Heart left ventricle (tissue), 16 donors: ENCODE measurements at places on chromosomes 12 and 14. TPM values are rescaled to one million over a fixed set of nuclear protein-coding genes. Genes with fewer than 3 reads are reported as not detected.

- no peaks in the 10 kb centered on the region for H3K27me3 ChIP-seq
- no peaks in the 10 kb centered on the region for H3K36me3 ChIP-seq
- H3K4me1 ChIP-seq, result no peaks in the 10 kb centered on the region
Measured at GRCh38 chr12:39813776-39814175, 194.2 kb upstream of the ABCD2 start.

GRCh38 chr12:44436756-44437155 is 439.4 kb downstream of the NELL2 start:
- H3K27ac ChIP-seq, result no peak overlapping the region
- no peaks in the 10 kb centered on the region for H3K36me3 ChIP-seq
- DNase-seq, result no peak
- H3K27me3 ChIP-seq, result no peaks in the 10 kb centered on the region
- H3K4me3 ChIP-seq, result no peak overlapping the region

DNA sequence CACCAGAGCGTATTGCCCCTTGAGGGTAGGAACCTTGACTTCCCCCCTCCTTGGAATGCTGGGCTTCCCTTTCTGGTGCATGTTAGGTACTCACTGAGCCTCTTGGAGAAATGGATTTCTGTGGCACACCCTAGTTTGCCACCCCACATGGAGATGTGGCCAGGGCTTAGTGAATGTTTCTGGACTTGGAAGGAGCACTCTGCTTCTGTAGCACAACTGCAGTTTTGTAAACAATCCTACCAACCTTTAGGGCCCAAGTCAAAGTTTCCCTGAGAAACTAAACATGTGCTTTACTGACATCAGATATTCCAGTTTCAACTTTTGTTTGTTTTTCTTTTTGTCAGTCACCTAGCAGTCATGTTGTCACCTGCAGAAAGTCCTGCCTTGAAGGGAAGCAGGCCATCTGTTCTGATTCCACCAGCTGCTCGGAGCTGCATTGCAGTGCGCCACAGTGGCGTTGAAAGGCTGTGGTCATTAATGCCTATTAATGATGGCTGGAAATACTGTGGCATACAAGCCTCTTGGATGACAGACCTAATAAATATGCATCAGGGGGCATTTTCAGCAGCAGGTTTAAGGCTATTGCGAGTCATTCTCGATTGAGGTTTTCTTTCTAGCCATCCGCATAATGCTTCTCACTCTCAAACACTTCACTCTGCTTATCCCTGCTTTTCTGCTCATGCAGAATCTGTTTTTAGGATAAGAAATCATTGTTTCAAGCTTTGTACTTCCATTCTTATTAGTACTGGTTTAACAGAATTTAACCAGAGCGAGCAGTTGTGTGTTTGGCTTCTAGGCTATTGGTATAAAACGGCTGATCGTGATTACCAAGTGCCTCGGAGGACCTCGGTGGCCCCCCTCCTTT is 7.8 kb downstream of the PELI2 start:
- H3K4me1 ChIP-seq, result peaks cover 35% of the 10 kb centered on the region
- H3K27ac ChIP-seq, result no peak overlapping the region
- H3K4me3 ChIP-seq, result no peak overlapping the region

DNA sequence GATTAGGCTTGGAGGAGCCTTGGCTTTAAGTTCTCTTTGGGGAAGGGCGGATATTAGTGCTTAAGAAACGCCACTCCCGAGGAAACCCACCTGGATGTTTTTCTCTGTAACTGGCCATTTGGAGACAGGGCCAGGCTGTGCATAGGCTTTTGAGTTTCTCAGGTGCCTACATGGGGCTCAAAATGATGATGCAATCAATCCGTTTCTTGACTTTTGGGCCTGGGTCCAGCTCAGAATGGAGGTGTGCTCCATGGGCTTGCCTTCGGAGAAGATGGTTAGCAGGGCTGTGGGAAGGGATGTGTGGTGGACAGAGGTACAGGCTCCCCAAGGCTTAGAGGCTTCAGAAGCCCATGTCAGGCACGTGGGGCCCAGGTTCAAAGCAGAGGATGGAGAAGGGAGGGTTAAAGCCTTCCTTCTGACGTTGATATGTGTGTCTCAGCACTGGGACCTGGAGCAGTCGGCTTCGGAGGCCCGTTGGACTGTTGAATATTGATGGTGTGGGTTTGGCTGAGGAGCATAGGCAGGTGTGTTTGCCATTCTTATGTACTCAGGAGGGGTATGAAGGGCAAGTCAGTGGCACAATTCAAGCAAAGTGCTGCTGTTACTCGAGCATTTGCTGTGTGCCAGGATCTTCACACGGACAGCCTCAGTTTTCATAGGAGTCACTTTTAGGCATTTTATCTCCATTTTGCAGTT is 82.8 kb downstream of the SLC25A47 start:
- H3K4me1 ChIP-seq, result no peaks in the 10 kb centered on the region
- H3K27me3 ChIP-seq, result no peaks in the 10 kb centered on the region
- H3K4me3 ChIP-seq, result no peak overlapping the region
- no peak overlapping the region for H3K27ac ChIP-seq
- DNase-seq, result no peak

Gene COX8C
- polyA plus RNA-seq, result not detected

DNA sequence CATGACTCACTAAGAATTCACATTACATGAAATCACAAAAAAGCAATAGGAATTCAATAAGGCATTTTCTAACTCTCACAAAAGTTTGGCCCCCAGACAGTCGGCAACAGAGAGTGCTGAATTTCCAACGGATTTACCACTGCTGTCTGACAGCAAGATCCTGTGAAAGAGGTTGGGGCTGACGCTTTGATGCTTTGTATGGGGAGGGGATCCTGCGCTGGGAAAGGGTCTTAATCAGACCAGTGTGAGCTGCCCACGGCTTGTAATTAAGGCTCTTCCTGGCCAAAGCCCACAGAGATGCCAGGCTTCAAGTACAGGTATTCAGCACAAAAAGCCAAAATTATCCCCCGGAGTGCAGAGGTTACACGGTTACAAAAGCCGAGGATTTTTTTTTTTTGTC is 66.8 kb upstream of the TMCC3 start:
- H3K4me3 ChIP-seq, result no peak overlapping the region
- DNase-seq, result no peak
- H3K27me3 ChIP-seq, result no peaks in the 10 kb centered on the region
- H3K36me3 ChIP-seq, result no peaks in the 10 kb centered on the region

Gene TOMM20L
- polyA plus RNA-seq, result not detected

Gene RHNO1
- 6.4 TPM for polyA plus RNA-seq

Gene WIF1
- polyA plus RNA-seq, result not detected

Gene SYT1
- polyA plus RNA-seq, result not detected

DNA sequence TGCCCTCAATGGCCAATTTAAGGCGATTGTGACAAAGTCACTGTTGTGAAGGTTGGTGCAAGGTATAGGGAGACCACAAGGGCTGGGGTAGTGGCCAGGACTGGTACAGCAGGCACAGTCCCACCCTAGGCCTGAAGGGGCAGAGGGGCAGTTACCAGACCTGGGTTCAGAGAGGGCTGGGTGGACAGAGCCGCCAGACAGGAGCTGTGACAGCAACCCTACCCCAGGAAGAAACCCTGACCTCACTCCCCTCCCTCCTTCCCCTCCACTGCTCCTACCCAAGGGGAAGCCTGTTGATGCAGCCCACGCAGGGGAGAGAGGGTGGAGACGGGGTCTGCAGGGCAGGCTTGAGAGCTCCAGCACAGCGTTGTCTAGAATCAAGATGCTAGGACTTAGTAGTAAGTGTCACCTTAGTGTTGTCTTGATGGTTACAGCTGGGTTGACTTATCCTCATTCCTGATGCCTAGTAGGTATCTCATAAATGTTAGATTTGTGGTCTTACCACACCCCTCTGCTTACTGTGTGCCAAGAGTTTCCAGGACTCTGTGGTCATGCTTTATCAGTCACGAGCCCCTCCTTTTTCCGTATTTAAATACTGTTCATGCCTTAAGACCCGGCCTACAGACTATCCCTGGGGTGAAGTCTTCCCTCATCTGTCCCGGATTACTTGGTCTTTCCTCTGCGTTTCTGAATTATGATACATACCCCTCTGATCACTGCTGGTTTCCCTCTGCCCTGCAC is 14.4 kb downstream of the EML1 start:
- peaks cover 50% of the 10 kb centered on the region for H3K4me1 ChIP-seq
- H3K36me3 ChIP-seq, result no peaks in the 10 kb centered on the region
- no peak overlapping the region for H3K4me3 ChIP-seq

DNA sequence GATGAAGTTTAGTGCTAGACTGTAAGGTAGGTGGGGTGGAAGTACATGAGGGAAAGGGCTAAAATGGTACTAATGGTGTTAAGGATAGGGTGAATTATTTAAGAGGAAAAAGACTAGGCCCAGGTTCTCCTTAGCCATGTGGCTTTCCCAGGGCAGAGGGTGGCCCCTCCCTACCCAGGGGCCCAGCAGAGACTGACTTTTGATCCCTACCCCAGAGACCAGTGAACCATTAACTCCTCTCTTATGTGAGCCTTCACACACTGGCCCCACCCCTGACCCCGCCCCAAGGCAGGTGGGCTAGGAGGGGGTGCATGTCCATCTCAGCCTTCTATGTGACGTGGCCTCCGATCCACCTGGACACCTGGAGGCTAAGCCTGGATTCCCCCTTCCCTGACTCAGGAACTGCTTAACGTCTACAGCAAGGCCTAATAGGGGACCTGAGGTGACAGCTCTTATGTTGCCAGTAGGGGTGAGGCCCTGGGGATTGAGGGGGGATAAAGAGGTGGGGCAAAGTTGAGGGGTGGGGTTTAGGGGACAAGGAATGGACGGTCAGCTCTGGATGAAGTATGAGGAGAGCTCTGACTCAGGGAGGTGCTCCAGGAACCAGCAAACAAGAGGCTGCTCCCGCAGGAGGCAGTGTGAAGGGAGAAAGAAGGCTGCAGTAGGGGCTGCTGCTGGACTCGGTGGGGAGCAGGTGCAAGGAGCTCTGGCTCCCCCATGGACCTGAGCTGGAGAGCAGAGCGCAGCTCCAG is 757 bp downstream of the SLC39A5 start:
- H3K4me3 ChIP-seq, result no peak overlapping the region
- DNase-seq, result peak; percentile 45

Gene CFAP73
- 0.04 TPM for polyA plus RNA-seq

DNA sequence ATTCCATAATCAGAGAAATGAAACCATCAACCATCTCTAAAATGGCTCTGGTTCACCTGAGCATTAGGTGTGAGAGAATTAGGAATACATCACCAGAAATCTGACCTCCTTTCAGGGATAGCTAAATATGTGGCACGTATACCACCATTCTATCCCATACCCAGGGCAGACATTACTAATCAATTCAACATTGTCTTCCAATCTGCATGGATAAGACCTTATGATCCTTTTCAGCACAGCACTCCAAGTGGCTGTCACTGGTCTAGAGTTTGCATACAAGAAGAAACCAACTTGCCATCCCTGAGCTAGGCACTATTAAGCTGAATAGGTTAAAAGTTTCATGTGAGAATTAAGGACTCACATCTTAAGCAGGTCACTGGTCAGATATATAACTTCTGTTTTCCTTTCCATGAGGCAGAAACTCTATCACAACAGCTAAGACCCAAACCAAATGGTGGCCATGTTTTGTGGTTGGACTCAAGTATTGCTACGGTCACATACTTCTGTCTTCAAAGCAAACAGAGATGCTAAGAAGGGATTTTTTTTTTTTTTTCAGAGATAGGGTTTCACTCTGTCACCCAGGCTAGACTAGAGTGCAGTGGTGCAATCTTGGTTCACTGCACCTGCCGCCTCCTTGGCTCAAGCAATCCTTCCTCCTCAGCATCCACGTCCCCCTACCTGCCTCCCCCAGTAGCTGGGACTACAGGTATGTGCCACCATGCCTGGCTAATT is 249.0 kb downstream of the DPF3 start:
- no peaks in the 10 kb centered on the region for H3K36me3 ChIP-seq
- peaks cover 11% of the 10 kb centered on the region for H3K4me1 ChIP-seq
- H3K4me3 ChIP-seq, result no peak overlapping the region
- H3K27me3 ChIP-seq, result no peaks in the 10 kb centered on the region
- no peak for DNase-seq

Gene PLCZ1
- polyA plus RNA-seq, result 0.42 TPM

Gene E2F7
- polyA plus RNA-seq, result 0.11 TPM

- H3K36me3 ChIP-seq, result no peaks in the 10 kb centered on the region
- DNase-seq, result no peak
- H3K4me1 ChIP-seq, result peaks cover 4% of the 10 kb centered on the region
- H3K4me3 ChIP-seq, result peak overlapping the region; percentile 81
- H3K27ac ChIP-seq, result no peak overlapping the region
- H3K27me3 ChIP-seq, result no peaks in the 10 kb centered on the region
Measured at GRCh38 chr14:53218161-53218560, 65.0 kb upstream of the DDHD1 start.

Gene SLC4A8
- 0.07 TPM for polyA plus RNA-seq

Gene FOXM1
- 0.36 TPM for polyA plus RNA-seq

GRCh38 chr12:125079648-125080645 is 14.7 kb downstream of the AACS start:
- peaks cover 29% of the 10 kb centered on the region for H3K36me3 ChIP-seq
- DNase-seq, result peak; percentile 58
- no peaks in the 10 kb centered on the region for H3K4me1 ChIP-seq
- H3K27me3 ChIP-seq, result no peaks in the 10 kb centered on the region
- peak overlapping the region; percentile 40 for H3K27ac ChIP-seq
- no peak overlapping the region for H3K4me3 ChIP-seq

Gene TBX3
- 11.4 TPM for polyA plus RNA-seq

DNA sequence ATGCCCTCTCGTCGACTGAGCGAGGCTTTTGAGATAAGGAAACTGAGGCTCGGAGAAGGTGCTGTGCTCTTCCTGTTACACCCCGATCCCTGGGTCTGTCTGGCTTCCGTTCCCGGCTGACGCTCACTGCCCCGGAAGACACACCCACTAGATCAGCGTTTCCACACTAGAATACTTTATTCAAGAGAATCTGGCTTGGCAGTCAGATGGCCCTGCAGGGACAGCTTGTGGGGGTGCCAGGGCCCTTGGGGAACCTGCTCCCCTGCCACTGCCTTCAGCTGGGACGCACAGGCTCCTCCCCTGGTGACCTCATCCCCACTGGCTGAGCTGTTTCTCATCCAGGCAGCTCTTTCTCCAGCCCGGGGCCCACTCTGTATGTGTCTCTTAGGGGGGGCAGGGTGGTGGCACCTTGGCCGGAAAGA is 13.7 kb downstream of the PGF start:
- no peaks in the 10 kb centered on the region for H3K27me3 ChIP-seq
- peak; percentile 85 for DNase-seq
- H3K36me3 ChIP-seq, result peaks cover 24% of the 10 kb centered on the region
- peaks cover 64% of the 10 kb centered on the region for H3K4me1 ChIP-seq

- H3K4me3 ChIP-seq, result no peak overlapping the region
- H3K27me3 ChIP-seq, result no peaks in the 10 kb centered on the region
- H3K27ac ChIP-seq, result no peak overlapping the region
- H3K4me1 ChIP-seq, result peaks cover 9% of the 10 kb centered on the region
Measured at GRCh38 chr12:113903381-113903863, 62.7 kb downstream of the RBM19 start.

Gene MYF5
- not detected for polyA plus RNA-seq

- no peaks in the 10 kb centered on the region for H3K36me3 ChIP-seq
- peaks cover 8% of the 10 kb centered on the region for H3K4me1 ChIP-seq
- peak overlapping the region; percentile 58 for H3K4me3 ChIP-seq
- peak overlapping the region; percentile 75 for H3K27ac ChIP-seq
- no peaks in the 10 kb centered on the region for H3K27me3 ChIP-seq
- no peak for DNase-seq
Measured at GRCh38 chr12:102478405-102479098, 1.8 kb downstream of the IGF1 start.

GRCh38 chr14:64817631-64818030 is 62.1 kb downstream of the SPTB start:
- H3K27me3 ChIP-seq, result no peaks in the 10 kb centered on the region
- no peaks in the 10 kb centered on the region for H3K36me3 ChIP-seq
- H3K27ac ChIP-seq, result no peak overlapping the region
- H3K4me1 ChIP-seq, result no peaks in the 10 kb centered on the region
- no peak for DNase-seq
